ENCODE measurements at places on chromosomes 2 and 18. TPM values are rescaled to one million over a fixed set of nuclear protein-coding genes. Genes with fewer than 3 reads are reported as not detected.

- no peak overlapping the region for H3K4me3 ChIP-seq
- no peaks in the 10 kb centered on the region for H3K36me3 ChIP-seq
- H3K27me3 ChIP-seq = no peaks in the 10 kb centered on the region
- peaks cover 26% of the 10 kb centered on the region for H3K4me1 ChIP-seq
- H3K27ac ChIP-seq = peak overlapping the region; percentile 65
These were observed 42.6 kb upstream of the RAPGEF4 start for GRCh38 chr2:172693037-172693436.

- no peak overlapping the region for H3K4me3 ChIP-seq
- H3K36me3 ChIP-seq = no peaks in the 10 kb centered on the region
These were observed 174.5 kb upstream of the PKDCC start for GRCh38 chr2:41873102-41874031.

DNA sequence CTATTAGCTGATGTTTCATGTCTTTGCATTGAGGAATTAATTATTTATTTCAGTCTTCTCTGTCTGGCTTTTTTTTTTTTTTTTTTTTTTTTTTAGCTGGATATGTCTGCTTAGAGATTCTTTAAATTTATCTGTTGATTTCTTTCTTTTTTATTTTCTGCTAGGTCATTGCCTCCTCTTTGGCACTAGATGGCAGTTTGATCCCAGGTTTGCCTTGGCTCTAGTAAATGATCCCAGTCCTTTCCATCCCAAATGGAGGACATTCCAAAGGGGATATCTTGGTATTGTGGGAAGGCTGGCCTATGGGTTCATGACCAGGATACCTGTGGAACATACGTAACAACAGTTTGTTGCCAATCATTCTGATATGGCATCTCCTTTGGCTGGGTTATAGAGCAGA, 339.5 kb upstream of the GCFC2 start:
- DNase-seq = no peak
- no peak overlapping the region for H3K27ac ChIP-seq
- H3K27me3 ChIP-seq = no peaks in the 10 kb centered on the region
- no peak overlapping the region for H3K4me3 ChIP-seq

DNA sequence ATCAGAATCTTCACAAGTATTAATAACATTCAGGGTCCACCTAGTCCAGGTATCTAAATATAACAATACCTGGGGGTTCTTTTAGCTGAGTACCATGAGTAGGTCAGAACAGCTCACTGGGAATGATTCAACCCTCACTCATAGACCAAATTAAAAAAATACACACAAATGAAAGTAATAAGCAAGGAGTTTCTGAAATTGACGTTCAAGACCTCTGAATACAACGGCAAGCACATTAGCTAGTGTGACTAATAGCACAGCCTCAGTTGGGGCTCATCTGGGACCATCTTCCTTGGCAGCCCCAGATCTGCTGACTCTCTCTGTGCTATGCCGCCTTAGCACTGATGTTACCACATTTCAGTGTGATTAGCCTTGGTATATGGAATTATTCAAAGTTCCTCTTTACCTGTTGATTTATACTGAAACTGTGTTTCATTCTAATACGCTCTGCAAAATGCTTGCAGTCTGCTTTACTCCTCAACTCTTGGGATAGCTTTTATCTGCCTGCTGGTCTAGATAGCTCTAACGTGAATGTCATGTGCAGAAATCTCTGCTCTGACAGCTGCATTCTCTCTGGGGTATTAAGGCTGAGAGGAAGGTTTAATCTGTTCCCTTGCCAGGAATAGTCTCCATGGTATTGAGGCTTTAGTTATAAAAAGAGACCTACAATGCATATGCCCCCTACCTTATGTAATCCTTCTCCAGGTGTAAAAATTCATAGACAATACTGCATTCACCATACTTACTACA, 153.3 kb downstream of the METTL4 start:
- H3K27me3 ChIP-seq = no peaks in the 10 kb centered on the region
- no peak overlapping the region for H3K4me3 ChIP-seq

GRCh38 chr18:10995550-10995949, 153.8 kb downstream of the PIEZO2 start:
- H3K4me1 ChIP-seq = no peaks in the 10 kb centered on the region
- no peaks in the 10 kb centered on the region for H3K27me3 ChIP-seq

GRCh38 chr2:69359371-69359770, 27.7 kb downstream of the GFPT1 start:
- peaks cover 25% of the 10 kb centered on the region for H3K36me3 ChIP-seq
- no peak for DNase-seq
- H3K4me3 ChIP-seq = no peak overlapping the region
- no peaks in the 10 kb centered on the region for H3K27me3 ChIP-seq

DNA sequence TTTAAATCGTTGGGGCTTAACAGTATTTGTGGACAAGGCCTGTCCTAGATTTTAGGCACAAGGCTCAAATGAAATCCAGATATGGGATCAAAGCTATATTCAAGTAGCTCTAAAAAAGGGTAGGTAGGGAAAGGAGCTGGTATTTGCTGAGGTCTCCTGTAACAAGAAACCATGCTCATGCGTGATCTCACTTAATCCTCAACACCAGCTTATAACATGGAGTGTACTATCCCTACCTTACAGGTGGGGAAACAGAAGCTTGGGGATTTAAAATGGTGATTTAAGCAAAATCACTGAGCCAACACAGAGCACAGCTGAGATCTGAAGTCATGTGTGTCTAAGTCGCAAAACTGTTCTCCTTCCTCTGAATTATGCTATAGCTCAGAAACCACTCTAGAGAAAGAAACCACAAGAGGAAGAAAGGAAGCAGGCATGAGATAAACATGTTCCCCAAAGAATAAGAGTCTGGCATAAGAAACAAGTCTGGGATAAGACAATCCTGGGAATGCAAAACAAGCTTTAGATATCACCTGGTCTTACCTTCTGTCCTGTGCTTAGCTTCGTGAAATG, 43.1 kb downstream of the CYRIA start:
- no peak for DNase-seq
- H3K27me3 ChIP-seq = no peaks in the 10 kb centered on the region
- H3K36me3 ChIP-seq = no peaks in the 10 kb centered on the region
- no peaks in the 10 kb centered on the region for H3K4me1 ChIP-seq
- H3K27ac ChIP-seq = no peak overlapping the region

- no peaks in the 10 kb centered on the region for H3K27me3 ChIP-seq
- H3K27ac ChIP-seq = no peak overlapping the region
- no peaks in the 10 kb centered on the region for H3K36me3 ChIP-seq
- H3K4me1 ChIP-seq = no peaks in the 10 kb centered on the region
These were observed 92.6 kb downstream of the TTC32 start for GRCh38 chr2:19809206-19809605.

DNA sequence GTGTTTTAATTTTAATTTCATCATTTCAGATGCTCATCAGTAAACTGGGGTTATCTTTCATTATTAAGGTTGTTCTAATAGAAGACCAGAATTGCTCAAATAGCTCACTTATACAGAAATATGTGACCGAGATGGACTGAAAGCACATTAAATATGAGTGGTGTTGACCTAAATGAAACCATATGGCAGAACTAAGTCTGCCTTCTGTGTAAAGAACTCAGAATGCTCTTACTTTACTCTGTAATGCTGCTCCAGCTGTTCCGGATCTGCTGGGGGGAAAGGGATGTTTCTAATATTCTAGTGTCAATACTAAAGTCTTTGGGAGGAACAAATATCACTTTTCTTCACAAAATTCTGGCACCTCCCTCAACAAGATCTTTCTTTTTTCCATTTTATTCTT, 131.0 kb downstream of the DPP4 start:
- no peaks in the 10 kb centered on the region for H3K36me3 ChIP-seq
- no peak for DNase-seq
- no peak overlapping the region for H3K4me3 ChIP-seq
- no peaks in the 10 kb centered on the region for H3K27me3 ChIP-seq

DNA sequence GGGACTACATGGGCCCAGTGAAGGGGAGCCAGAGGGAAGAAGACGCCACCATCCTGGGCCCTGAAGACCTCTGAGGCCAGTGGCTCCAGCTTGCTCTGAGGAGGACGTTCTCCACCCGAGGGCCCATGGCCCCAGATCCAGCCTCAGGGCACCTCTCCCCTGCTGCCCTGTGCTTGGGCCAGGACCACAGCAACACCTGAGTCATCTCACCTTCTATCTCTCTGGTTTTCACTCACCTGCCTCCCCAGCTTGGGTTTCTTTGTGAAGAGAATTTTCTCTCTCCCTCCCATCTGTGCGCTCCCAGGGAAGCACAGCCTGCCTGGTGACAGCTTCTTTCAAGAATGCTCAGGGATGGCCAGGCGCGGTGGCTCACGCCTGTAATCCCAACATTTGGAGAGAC, 19.8 kb downstream of the ZFP36L2 start:
- H3K27ac ChIP-seq = no peak overlapping the region
- no peak overlapping the region for H3K4me3 ChIP-seq
- no peaks in the 10 kb centered on the region for H3K4me1 ChIP-seq
- H3K27me3 ChIP-seq = no peaks in the 10 kb centered on the region
- no peak for DNase-seq

DNA sequence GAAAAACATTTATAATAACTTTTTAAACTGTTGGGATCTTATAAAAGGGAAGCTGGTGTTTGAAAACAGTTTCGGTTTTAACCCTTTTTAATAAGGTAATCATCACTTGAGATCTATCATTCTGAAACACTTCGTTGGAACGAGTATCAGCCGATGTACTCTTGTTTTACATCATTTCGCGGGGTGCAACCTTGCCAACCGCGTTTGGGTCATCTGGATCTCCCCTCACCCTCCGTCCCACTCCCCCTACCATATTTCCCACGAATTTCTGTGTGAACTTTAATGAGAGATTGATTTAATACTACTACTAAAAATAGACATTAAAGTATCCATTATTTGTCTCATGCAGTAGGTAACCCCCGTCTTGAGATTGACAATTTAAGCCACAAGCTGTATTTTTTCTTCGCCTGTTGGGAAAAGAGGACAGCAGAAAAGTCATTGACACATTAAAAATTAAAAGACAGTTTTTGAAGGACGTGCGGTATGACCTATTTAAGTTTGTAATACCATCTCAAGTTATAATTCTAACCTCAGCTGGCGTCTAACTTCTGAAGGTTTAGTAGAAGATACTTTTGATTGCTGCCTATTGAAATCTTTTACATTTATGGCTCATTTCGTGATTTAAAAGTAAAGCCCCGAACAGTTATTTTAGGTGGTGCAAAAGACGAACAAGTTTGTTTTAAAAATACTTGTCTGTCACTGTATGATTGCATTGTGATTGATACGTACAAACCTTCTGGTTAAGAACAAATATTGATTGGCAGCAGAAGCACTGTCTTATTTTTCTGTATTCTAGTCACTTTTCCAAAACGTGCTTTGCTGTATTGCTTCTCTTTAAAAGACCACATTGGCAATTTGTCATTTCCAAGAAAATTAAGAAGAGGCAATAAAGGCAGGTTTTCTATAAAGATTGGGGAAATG, 1.5 kb downstream of the CREB1 start:
- no peaks in the 10 kb centered on the region for H3K27me3 ChIP-seq
- H3K36me3 ChIP-seq = no peaks in the 10 kb centered on the region
- peak overlapping the region; percentile 98 for H3K27ac ChIP-seq
- DNase-seq = no peak
- H3K4me1 ChIP-seq = peaks cover 20% of the 10 kb centered on the region

DNA sequence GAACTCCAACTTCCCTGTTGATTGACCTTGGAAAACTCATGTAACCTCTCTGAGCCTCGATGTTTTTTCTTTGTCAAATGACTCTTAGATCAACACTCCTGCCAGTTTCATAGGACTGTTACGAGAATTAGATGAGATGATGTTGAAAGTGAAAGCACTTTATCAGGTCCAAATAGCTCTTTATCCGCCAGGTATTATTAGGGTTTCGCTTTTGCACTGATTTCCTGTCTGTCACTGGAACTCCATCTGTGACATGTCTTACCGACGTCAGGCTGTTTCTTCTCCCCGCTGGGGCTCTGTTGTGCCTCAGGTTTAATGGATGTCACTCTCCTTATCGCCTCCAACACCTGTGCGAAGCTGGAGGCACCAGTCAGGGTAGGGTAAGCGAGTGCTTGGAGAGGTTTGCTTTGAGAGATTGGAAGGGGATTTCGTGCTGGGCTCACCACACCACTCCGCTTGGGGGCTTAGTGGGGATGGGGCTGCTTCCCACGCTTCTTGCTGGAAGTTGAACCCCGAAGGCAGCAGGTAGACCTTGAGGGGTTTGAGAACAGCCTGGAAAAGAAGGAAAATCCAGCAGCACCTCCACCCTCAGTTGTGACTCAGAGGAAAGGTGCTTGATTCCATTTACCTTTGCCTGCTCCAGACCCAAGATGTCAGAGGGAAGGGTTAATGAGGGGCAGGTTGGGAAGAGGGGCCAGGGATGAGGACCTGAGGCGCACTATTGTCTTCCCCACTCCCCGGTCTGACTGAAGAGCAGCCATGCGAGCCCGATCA, 4.3 kb downstream of the GAD1 start:
- no peak overlapping the region for H3K27ac ChIP-seq
- DNase-seq = no peak
- H3K4me3 ChIP-seq = no peak overlapping the region
- H3K36me3 ChIP-seq = no peaks in the 10 kb centered on the region
- H3K4me1 ChIP-seq = peaks cover 8% of the 10 kb centered on the region
- no peaks in the 10 kb centered on the region for H3K27me3 ChIP-seq

- DNase-seq = no peak
- H3K4me1 ChIP-seq = no peaks in the 10 kb centered on the region
- no peak overlapping the region for H3K4me3 ChIP-seq
- H3K36me3 ChIP-seq = no peaks in the 10 kb centered on the region
These were observed 1224.4 kb upstream of the LRRTM1 start for GRCh38 chr2:81528852-81529480.

DNA sequence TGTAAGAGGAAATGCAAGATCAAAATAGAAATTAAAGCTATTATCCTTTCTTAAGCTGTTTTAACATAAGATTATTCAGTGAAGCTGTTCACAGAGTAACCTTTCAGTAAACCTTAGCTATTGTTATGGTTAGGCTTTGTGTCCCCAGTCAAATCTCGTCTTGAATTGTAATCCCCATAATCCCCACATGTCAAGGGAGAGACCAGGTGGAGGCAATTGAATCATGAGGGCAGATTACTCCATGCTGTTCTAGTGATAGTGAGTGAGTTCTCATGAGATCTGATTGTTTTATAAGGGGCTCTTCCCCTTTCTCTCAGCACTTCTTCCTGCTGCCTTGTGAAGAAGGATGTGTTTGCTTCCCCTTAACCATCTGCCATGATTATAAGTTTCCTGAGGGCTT, 424.4 kb downstream of the DSEL start:
- no peak overlapping the region for H3K4me3 ChIP-seq
- no peak for DNase-seq
- H3K36me3 ChIP-seq = no peaks in the 10 kb centered on the region

DNA sequence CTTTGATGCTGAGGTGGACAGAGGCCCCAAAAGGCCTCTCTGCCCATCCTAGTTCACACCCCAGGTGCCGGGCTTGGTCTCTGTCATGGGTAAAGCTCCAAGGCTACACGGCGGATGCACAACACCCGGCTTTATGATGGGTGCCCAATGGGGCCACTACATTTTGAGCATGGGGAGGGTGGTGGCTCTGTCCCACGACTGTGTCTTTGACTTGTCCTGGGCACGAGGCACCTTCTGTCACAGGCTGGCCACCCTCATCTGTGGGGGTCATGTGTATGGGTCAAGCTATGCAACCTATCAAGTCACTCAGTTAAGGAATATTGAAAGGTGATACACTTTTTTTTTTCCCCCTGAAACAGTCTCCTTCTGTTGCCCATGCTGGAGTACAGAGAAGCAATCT, 63.7 kb downstream of the EDAR start:
- no peaks in the 10 kb centered on the region for H3K4me1 ChIP-seq
- DNase-seq = no peak
- no peak overlapping the region for H3K4me3 ChIP-seq
- no peaks in the 10 kb centered on the region for H3K36me3 ChIP-seq
- H3K27ac ChIP-seq = no peak overlapping the region

The SPATA3 gene
- total RNA-seq = not detected

The KCNK3 gene
- total RNA-seq = 32.8 TPM

The FOXD4L1 gene
- not detected for total RNA-seq

Measured in Panc1 (cell line).